ENCODE measurements at places on chromosomes 7 and 10.
A peak's percentile ranks its signal among the peaks of the same experiment; 100 is the strongest.

GRCh38 chr7:19707240-19707639, 1.6 kb downstream of the POLR1F start:
- DNase-seq, result no peak

DNA sequence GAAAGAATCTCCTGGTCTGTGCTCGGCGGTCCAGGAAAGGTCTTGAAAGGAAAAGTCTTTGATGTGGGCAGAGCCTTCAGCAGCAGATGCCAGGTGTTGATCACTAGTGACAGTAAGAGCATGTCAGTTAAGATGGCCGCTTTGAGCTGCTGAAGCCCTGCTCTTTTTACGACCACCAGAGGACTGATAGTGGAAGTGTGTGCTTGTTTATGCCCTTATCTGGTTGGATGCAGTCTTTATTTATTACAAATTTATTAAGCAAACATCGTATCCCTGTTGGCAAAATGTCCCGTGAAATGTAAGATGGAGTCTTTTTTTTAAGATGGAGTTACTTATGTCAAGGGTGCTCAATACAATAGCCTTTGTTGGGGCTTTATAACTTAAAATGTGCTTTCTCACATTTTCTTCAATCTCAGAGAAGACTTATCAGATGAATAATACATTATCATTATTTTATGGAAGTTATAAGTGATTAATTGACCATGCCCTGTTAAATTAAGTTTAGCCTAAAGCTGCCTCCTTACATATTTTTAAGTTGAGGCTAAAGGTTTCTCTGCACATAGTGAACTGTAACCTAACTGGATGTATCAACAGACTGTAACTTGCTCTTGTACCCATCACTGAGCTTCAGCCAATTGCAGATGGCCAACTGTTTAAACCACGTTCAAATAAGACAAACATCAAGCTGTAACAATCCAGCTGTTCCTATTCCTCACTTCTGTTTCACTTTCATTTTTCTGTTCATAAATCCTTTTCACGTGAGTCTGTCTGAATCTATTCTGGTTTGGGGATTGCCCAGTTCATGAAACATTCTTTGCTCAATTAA, 97.4 kb upstream of the PIK3CG start:
- DNase-seq, result peak; percentile 18

DNA sequence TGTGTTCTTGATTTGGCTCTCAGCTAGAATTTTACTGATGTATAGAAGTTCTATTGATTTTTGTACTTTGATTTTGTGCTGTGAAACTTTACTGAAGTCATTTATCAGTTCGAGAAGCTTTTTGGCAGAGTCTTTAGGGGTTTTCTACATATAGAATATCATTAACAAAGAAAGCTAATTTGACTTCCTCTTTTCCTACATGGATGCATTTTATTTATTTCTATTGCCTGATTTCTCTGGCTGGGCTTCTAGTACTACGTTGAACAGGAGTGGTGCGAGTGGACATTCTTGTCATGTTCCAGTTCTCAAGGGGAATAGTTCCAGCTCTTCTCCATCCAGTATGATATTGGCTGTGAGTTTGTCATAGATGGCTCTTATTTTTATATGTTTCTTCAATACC, 65.4 kb downstream of the RNF133 start:
- DNase-seq, result no peak

DNA sequence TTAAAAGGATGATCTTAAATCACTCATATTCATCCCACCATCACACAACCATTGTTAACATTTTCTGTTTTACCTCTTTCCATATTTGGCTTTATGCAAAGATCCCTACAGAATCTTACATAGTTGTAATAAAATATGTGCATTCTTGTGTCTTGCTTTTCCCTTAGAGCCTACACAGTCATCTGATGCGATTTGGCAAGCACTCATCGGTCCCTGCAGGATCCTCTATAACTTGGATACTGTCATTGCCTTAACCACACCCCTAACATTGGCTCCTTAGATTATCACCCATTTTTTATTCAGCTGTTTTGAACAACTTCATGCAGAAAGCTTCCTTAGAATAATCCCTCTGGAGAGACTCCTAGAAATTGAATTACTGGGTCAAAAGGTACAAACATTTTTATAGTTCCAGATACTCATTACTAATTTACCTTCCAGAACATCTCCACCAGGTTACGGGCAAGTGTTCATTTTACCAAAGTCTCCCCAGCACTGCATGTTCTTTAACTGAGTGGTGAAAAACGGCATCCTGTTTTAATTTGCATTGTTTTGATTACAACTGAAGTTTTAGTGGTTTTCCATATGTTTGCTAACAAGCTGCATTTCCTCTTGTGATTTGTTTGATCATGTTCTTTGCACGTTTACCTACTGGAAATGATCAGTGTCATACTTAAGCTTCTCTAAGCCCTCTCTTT, 268.3 kb downstream of the GRID1 start:
- DNase-seq, result no peak

GRCh38 chr7:28811701-28812430, 146.3 kb downstream of the TRIL start:
- DNase-seq, result no peak

DNA sequence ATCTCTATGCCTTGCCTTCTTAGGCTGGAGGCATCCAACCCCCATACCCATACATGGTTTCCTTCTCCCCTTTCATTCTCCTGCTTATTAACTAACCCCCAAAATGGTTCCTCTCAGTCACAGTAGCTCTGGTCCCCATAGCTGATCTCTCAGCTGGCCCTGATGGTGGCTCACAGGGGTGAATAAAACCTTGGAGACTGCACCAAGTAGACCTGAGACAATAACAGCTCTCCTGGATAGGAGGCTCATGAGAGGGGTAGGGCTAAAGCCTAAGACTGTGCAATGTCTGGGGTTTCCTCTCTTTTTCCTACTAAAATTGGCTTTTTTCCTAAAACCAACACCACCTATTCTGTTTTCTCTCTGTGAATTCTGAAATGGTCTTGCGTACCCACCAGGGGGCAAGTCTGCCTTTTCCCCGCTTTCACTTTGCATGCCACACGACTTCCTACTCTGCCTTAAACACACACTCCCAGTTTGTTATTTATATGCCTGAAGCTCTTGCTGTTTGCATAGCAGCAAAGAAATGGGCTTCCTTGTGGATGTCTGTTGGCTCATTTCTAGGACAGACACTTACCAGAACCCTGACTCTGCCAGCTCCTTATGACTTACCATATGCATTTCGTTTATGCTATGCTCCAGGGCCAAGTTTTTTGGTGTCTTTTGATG, 18.4 kb upstream of the PON1 start:
- no peak for DNase-seq

Measured in activated CD4-positive, alpha-beta T cell treated with anti-CD3 and anti-CD28 coated beads, Interleukin-2, amount 50 U/mL, for 16 hours (primary cell).